Mesendoderm (in vitro differentiated cells): ENCODE measurements at places on chromosomes 1 and 21.
A peak's percentile ranks its signal among the peaks of the same experiment; 100 is the strongest.

GRCh38 chr1:235920596-235921375 lies 54.1 kb upstream of the LYST start:
- DNase-seq, result peak; percentile 78

- peak; percentile 57 for DNase-seq
These were observed 2.8 kb upstream of the SPSB1 start for GRCh38 chr1:9289711-9290485.

- peak; percentile 14 for DNase-seq
These were observed 3.1 kb upstream of the DSCAM start for GRCh38 chr21:40850071-40850470.

DNA sequence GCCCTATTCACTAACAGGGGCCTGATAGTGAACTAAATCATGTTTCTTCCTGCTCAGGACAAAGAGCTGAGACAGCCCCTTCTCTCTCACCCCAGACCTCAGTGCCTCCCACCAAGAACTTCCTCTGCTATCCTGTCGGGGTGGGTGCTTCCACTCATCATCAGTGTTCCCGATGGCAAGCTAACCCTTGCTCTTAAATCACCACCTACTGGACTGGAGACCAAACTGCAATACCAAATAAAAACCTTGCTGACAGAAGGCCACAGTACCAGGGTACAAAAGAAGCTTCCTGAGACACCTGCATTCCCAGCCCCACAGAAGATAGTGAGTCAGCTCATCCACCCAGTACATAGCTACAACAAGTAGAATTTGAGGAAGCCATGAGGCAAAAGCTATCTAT lies 799.5 kb downstream of the LTN1 start:
- peak; percentile 63 for DNase-seq

- DNase-seq, result peak; percentile 49
These were observed 16.9 kb downstream of the MTARC1 start for GRCh38 chr1:220803401-220804201.

GRCh38 chr1:119320100-119320499 lies 48.5 kb upstream of the HAO2 start:
- no peak for DNase-seq

GRCh38 chr1:49190138-49190537 lies 413.4 kb upstream of the BEND5 start:
- DNase-seq, result no peak

- no peak for DNase-seq
These were observed 20.0 kb downstream of the DONSON start for GRCh38 chr21:33568448-33568847.

GRCh38 chr1:150508982-150509381 lies 1.1 kb downstream of the ECM1 start:
- no peak for DNase-seq

DNA sequence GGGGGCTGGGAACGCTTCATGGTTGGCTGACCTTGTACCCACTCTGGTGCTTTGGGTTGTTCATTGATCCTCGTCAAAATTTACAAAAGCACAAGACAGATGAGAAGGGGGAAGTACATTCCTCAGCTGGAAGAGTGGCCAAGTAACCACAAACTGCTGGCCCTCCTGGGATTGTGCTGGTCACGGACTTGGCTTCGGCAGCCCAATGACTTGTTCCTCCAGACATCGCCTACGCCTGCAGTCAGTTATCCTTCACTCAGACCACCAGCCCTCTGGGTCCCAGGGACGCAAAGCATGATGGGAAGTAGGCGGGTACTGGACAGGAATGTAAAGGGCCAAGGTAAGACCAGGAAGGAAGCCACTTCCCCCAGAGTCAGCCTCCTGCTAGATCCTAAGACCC lies 53.1 kb downstream of the LMX1A start:
- DNase-seq, result peak; percentile 31

DNA sequence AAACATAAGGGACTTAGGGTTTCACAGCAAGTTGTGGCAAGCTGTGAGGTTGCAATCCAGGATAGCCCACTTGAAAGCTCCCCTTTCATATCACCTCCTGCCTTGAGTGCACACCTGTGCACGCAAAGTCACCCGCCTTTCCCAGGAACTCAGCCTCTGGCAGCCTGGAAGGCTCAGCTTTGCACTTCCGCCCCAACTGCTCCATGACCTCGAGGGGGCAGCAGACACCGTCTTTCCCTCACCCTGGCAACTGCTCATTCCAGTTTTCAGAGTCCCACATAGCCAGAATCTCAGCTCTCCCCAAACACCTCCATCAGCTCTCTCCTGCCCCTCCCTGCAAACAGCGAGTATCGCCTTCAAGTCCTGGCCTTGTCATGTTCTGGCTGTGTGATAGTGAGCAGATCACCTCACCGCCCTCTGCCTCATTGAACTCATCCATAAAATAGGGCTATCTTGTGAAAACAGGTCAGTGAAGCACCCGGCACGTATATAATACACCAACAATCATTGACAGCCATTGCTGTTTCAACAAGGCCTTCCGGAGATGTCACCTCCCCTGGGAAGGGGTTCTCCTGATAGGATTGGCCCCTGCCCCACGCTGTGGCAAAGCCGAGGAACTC lies 32.2 kb upstream of the EPB41 start:
- peak; percentile 99 for DNase-seq

GRCh38 chr1:3773572-3774275 lies 1.2 kb downstream of the SMIM1 start:
- DNase-seq, result no peak

GRCh38 chr1:232518349-232518748 lies 111.6 kb downstream of the SIPA1L2 start:
- peak; percentile 63 for DNase-seq

DNA sequence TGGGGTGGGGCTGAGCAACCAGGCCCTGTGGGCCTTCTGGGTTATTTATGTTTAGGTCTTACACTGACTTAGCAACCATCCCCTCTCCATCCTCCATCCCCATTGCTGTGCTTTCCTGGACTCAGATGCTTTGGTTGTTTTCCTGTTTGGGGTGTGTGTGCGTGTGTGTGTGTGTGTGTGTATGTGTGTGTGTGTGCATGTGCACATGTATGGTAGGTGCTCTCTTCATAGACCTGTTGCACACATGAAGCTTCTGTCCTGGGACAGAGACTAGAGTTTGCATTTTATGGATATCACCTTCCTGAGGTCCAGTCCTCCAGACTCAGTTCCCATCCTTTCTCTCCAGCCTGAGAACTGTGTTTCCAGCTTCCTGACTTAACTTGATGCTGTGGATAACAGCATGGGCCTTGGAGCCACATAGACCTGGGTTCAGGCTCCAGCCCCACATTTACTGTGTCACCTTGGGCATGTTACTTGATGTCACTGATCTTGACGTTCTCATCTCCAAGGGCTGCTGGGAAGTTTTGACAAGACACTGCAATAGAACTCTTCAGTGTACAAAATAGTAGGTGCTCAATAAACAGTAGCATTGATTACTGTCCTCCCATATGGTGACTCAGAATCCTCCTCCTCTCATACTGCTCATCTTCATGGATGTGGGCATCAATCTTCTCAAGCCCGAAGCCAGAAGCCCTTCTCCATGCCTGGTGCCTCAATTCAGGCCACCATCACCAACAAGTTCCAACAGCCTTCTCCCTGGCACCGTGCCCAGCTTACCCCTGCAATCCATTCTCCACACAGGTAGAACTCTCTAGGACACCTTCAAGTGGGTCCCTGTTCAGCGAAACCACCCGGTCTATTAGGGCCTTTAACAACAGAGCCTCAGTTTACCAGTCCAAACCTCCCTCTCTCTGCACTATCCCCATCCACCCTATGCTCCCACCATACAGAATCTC lies 181.8 kb upstream of the EDN2 start:
- peak; percentile 32 for DNase-seq

GRCh38 chr1:203051841-203052324 lies 25.6 kb downstream of the PPFIA4 start:
- DNase-seq, result no peak

- DNase-seq, result no peak
These were observed 28.5 kb upstream of the PTGS2 start for GRCh38 chr1:186708694-186709097.

- no peak for DNase-seq
These were observed 186.8 kb downstream of the CDC7 start for GRCh38 chr1:91687452-91687851.

GRCh38 chr1:9253004-9253403 lies 18.4 kb downstream of the H6PD start:
- peak; percentile 40 for DNase-seq

GRCh38 chr1:221727146-221728036 lies 14.5 kb downstream of the DUSP10 start:
- DNase-seq, result no peak

GRCh38 chr1:237799762-237800474 lies 90.8 kb downstream of the ZP4 start:
- peak; percentile 93 for DNase-seq

GRCh38 chr1:84876353-84876752 lies 16.7 kb downstream of the LPAR3 start:
- no peak for DNase-seq
